ENCODE measurements at places on chromosomes 4 and X.

DNA sequence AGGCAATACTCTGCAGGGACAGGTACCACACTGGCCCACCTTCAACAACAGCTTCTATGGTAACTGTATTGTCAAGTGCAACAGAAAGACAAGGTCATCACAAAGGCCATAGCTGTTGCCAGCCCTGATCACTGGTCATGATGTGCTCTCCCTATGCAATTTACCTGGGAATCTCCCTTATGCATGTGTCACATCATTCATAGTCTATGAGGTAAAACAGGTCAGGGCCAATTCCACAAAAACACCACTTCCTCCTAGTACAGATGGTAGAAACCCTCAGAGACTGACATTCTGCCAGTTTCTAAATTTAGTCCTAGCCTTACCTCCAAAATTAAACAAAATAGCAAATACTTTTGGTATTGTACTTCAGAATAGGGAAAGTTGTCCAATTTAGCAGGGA lies 132.8 kb downstream of the MGST2 start:
- DNase-seq, result no peak

GRCh38 chrX:22467571-22467970 lies 194.9 kb downstream of the CBLL2 start:
- DNase-seq, result no peak

- no peak for DNase-seq
These were observed 58.6 kb downstream of the TAB3 start for GRCh38 chrX:30830326-30830943.

GRCh38 chr4:38180456-38180855 lies 220.3 kb downstream of the PTTG2 start:
- no peak for DNase-seq

DNA sequence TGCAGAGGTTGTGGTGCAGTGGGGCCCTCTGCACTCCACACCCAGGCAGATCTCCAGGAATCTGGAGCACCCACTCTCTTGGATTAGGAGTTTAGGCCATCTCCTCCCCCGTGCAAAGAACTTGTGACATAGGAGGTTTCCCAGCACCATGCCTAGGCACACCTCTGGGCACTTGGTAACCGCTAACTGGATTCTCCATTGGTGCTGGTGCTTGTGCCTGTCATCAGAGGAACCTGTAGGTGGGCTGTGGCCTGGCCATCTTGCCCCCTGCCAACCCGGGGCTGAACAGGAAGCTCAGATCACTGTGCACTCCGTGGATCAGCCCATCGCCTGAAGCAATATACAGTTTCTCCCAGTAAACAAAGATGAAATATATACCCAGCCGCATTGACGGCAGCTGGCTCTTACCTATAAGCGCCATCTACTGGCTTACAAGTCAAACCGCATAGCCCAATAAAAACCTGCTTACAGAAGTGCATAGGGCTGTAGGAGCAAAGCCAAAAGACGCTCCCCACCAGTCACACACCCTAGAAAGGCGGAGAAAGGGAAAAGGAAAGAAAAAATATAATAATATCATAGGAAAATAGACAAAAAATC lies 19.1 kb upstream of the TEX13B start:
- DNase-seq, result peak; percentile 22

GRCh38 chrX:42017971-42018370 lies 94.6 kb upstream of the CASK start:
- DNase-seq, result no peak

DNA sequence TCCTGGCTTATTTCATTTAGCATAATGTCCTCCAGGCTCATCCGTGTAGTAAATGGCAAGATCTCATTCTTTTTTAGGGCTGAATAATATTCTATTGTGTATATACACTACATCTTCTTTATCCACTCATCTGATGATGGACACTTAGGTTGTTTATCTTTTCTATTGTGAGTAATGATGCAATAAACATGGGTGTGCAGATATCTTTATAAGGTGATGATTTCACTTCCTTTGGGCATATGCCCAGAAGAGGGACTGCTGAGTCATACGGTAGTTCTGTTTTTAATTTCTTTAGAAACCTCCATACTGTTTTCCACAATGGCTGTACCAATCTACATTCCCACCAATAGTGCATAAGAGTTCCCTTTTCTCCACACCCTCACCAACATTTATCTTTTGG lies 317.6 kb upstream of the CNKSR2 start:
- no peak for DNase-seq

DNA sequence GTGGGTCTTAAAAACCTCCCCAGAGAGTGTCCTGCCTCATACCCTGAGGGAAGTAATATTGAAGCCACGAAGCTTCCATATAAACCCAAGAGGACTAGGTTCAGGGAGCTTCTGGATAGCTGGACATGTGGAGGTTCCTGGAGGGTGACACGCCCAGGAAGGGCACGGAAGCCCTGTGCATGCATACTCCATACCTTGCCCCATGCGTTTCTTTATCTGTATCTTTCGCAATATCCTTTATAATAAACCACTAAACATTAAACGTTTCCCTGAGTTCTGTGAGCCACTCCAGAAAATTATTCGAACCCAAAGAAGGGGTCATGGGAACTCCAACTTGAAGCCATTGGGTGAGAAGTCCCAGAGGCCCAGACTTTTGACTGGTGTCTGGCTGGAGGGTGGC lies 45.7 kb upstream of the HPF1 start:
- no peak for DNase-seq

All from stimulated activated CD4-positive, alpha-beta T cell treated with anti-CD3 and anti-CD28 coated beads, Interleukin-15, amount 100 ng/mL, for 24 hours (primary cell).